NCI-H2081 (cell line): ENCODE measurements at places on chromosomes 6 and 20.

DNA sequence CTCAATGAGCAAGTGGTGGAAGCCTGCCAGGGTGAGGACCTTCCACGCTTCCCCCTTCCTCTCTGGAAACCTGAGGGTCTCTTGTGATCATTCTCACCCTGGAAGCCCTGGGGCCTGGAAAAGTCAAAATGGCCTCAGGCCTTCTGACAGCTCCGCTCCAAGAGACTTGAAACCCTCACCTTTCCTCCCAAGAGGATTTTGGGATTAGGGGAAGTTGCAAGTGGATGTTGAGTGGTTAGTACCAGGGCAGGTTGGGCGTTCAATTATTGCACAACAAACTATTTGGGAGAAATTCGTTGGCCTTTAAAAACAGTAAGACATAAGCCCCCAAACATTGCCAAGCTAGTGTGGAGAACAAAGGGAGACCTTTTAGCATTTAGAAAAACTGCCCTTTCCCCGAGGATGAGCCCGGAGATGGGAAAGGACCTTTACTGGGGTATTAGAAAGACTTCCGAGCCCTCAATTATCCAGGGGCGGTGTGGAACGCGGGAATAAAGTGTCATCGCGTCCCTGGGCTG, 4.7 kb downstream of the NKX2-2 start:
- DNase-seq = no peak

- DNase-seq = no peak
Measured at GRCh38 chr6:75483136-75483952, 10.3 kb downstream of the FILIP1 start.

GRCh38 chr6:159493231-159493897, 199.7 kb downstream of the SOD2 start:
- no peak for DNase-seq

- no peak for DNase-seq
Measured at GRCh38 chr6:149965194-149966020, 1.7 kb downstream of the ULBP1 start.

DNA sequence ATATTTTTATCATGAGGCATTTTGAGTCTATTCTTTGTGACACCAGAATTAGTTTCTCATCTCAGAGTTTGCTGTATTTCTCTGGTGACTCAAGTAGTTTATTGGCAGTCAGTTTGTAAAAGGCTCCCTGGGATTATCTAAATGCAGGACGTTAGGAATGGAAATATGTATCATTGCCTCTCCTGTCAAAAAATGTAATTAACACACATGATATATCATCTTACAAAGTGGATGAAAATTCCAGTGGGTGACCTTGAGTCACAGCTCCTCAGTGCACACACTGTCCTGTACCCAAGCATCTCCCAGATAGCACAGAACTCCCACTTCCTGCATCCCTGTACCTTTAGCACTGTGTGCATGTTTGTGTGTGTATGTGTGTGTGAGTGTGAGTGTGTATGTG, 258.6 kb downstream of the LAMA2 start:
- no peak for DNase-seq

- no peak for DNase-seq
Measured at GRCh38 chr6:52735071-52735470, 28.2 kb downstream of the GSTA2 start.

DNA sequence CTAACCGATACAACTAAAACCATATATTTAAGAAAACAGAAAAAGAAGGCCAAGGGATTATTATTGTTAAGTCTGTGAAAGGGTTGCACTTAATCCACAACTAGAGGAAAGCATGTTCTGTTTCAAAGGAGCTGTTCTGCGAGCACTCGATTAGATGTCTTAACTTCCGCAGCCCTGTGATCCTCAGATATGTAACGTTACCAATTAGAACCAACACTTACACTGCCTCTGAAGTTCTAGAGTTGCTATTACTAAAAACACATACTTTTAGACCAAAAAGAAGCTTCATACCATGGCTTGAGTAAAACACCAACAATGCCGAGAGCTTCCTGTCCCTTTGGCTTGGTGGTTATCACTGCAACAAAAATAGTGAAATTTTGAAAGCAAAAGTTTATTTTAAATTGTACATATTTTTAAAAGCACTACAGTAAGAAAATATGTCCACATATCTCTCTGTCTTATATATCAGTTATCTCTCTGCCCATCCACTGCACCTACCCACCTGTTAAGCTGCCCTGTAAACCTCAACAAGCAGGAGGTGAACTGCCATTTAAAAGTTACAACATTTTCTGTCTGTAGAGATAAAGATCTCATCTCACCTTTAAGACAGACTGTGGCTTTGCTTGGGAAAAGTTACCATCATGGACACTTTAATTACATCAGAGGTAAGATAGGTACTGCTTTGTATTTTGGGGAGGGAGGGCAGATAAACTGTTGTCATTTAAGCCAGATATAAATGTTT, 7.1 kb upstream of the DUSP22 start:
- no peak for DNase-seq

DNA sequence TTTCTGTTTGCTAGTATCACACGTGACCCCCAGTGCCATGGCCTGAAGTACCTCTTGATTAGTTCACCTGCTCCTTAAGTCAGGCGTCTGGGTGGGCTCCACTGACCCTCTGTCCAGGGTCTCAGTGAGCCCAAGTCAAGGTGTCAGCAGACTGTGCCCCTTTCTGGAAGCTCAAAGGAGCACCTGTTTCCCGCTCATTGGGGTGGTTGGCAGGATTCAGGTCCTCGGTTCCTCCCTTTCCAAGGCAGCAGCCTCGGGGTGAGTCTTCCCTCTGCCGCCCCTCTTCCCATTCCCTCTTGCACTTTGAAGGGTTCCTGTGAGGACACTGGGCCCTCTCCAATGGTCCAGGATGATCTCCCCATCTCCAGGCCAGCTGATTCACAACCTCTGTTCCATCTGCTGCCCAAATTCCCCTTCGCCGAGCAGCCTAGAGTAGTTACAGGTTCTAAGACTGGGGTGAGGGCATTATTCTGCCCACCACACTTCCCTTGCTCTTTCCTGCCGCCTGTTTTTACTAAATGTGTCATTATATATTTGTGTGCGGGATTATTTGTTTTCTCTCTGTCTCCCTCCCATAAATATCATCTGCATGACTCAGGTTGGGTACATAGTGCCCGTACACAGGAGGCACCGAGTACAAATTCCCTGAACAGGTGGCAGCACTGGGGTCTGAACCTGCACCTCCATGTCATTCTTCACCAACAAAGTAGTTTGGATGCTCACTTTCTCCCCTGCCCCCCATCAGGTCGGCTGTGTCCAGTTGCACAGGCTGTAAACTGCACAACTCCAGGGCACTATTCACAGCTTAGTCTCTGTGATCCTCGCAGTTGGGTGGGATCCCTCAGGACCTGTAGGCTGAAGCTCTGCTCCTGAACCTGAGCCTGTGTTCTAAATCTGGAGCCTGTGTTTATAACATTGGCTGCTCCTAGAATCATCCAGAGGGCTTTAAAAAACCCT, 58.5 kb downstream of the RBM38 start:
- no peak for DNase-seq

DNA sequence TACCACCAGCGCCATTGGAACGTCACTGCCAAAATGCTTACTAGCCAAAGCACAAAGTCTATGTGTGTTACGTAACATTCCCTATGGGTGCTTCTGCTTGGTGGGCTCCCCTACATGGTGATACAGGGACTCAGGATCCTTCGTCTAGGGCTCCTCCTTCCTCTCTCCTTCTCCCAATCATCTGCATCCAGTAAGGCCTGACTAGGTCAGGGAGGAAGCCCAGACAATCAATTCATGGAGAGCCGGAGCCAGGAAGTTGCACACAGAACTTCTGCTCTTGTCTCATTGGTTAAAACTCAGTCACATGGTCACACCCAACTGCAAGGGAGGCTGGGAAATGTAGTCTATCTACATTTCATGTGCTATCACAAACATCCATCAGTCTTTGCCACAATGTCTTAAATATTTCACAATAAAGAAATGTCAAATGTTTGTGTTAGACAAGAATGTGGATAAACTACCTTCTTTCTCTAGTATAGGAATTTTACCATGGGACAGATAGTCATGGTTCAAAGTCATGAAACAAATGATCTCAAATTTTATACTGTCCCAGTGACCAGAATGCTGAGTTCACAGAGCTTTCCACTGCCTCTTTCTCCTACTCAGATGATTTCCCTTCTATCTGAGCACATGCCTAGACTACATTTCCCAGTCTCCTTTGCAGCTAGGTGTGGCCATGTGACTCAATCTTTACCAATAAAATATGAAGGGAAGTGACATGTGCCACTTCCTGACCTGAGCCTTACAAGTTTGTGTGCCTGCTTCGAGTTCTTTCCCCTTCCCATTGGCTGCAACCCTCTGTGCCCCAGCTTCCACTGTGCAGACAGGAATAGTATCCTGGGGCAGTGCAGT, 9.3 kb upstream of the KCNK15 start:
- peak; percentile 42 for DNase-seq

- no peak for DNase-seq
Measured at GRCh38 chr20:58913079-58913478, 60.6 kb downstream of the GNAS start.

GRCh38 chr20:17835934-17836300, 132.7 kb downstream of the SNX5 start:
- no peak for DNase-seq

- no peak for DNase-seq
Measured at GRCh38 chr20:2385496-2385895, 4.8 kb downstream of the TGM6 start.

- no peak for DNase-seq
Measured at GRCh38 chr20:54557806-54558590, 82.6 kb downstream of the DOK5 start.

GRCh38 chr6:135498185-135498841, 773 bp upstream of the AHI1 start:
- peak; percentile 62 for DNase-seq

DNA sequence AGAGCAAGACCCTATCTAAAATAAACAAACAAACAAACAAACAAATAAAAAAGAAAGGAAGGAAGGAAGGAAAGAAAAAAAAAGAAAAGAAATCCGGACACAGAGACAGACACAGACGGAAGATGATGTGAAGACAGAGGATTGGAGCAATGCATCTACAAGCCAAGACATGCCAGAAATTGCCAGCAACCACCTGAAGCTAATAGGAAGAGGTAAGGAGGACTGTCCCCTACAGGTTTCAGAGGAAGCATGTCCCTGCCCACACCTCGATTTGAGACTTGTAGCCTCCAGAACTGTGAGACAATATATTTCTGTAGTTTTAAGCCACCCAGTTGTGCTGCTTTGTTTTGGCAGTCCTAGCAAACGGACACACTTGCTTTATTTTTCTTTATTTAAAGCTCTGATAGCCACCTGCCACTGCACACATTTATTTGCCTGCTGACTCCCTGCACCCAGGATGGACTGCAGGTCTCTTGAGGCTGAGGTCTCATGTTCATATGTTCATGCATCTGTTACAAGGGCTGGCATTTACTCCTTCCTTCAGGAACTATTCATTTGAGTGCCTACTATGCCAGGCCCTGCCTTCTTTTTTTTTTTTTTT, 20.7 kb upstream of the ZMYND8 start:
- DNase-seq = no peak

- DNase-seq = no peak
Measured at GRCh38 chr6:22357724-22358189, 60.9 kb upstream of the PRL start.

- DNase-seq = no peak
Measured at GRCh38 chr6:63521475-63522210, 50.6 kb upstream of the LOC128125822 start.

DNA sequence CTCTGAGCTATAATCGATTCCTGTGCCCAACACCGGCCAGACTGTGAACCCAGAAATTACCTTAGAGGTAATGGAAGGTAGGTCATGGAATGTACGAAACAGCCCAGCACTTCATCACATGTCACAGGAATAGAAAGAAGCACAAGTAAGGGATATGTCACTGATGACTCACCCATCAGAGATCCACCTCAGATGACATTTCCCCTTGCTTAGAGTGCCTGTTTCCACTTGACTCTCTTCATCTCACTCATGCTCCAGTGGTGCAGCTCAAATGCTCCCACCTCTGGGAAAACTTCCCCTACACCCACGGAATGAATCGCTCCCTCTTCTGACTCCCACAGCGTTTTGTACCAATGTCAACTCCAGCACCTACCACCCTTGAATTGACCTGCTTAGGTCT, 381.6 kb upstream of the CNR1 start:
- DNase-seq = no peak

DNA sequence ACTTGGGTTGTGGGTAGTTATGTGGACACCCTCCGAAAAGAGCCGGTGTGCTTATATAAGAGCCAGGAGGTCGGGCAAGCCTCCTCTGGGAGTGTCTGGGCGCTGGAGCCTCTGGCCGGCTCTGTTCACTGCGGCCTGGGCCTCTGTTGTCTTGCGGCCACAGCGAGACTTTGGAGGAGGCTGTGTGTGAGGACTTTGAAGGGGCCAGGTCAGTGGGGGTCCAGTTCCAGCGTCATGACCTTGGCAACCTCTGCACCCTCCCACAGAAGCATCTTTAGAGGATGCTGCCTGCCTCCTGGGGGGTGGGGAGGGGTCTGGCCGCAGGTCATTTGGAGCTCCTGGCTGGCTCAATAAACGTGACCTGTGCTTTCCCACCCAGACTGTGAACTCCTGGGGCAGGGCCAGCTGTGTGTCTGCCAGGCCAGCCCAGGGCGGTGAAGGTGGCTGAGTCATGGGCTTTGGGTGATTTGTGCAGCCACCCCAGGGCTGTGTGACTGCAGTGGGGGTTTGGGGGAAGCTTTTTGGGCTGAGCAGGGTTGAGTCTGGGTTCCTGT, 1.2 kb downstream of the TCEA2 start:
- DNase-seq = no peak

GRCh38 chr6:128519132-128519930, 1.1 kb downstream of the PTPRK start:
- DNase-seq = peak; percentile 31

GRCh38 chr6:124026694-124027093, 223.0 kb downstream of the NKAIN2 start:
- DNase-seq = no peak

DNA sequence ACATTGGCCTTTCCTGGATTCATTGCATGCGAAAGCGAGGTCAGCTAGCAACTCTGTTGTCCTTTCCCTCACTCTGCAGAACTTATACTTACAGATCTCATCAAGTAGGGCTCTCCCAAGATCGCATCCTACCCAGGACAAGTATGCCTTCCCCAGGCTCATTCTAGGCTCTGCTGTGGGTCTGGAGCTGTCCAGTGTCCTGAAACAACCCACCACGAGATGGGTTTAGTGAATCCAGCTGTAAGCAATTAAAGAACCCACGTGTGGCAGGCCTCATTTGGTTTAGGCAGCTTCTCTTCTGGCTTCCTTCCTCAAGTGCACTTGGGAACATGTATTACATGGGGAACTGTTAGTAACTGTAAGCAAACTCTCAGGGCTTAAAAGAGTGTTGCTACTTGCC, 406.5 kb upstream of the CHD6 start:
- no peak for DNase-seq

- DNase-seq = no peak
Measured at GRCh38 chr6:3926150-3926482, 76.9 kb downstream of the FAM50B start.

GRCh38 chr6:16318538-16318937, 80.2 kb downstream of the GMPR start:
- no peak for DNase-seq

DNA sequence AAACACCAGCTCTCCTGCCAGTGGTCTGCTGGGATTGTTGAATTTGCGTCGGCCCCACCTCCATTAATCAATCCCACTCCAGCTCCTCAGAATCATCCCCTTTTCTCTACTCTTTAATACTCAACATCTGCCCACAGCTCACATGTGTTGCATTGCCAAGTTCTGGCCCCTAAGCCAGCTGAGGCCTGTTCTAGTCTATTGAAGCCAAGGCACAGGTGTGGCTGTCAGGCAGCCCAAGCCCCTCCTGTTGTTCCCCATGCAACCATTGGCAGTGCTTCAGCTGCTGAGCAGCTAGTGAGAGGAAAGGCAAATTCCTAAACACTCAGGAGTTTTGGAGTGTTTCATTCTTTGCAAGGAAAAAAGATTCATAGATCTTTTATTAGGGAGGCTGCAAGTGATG, 128.0 kb upstream of the NT5E start:
- no peak for DNase-seq
